SK-MEL-5 (cell line): ENCODE measurements at places on chromosomes 2 and 18. TPM values are rescaled to one million over a fixed set of nuclear protein-coding genes. Genes with fewer than 3 reads are reported as not detected.

Gene FAM124B
- total RNA-seq, result 0.13 TPM in 1 of 2 replicates, not detected in the other

Gene COL5A2
- 5.8 and 6.7 TPM in 2 replicates for total RNA-seq

Gene MYO3B
- total RNA-seq, result 1.3 and 1.8 TPM in 2 replicates

Gene RAD51AP2
- total RNA-seq, result not detected in 2 replicates

Gene AFF3
- total RNA-seq, result 2.8 and 4.2 TPM in 2 replicates

DNA sequence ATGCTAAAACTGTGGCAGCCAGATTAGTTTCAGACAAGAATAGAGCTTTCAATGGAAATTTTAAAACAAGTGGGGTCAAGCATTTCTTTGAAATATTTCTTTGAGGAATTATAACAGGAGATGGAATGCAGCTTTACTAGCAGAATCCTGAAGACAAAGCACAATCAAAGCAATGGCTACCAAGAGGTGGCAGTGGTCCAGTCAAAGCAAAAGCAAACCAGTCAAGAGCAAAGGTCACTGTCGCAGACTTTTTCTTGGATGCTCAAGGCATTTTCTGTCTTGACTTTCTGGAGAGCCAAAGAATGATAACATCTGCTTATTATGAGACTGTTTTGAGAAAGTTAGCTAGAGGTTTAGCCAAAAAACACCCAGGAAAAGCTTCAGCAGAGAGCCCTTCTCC lies 351.2 kb upstream of the DLGAP1 start:
- no peak for DNase-seq

GRCh38 chr2:78024996-78025395 lies 502.8 kb upstream of the LRRTM4 start:
- no peak for DNase-seq
